Ascending aorta (tissue), 2 donors: ENCODE measurements at places on chromosomes 12 and 14.
A peak's percentile ranks its signal among the peaks of the same experiment; 100 is the strongest.

- DNase-seq = no peak
These were observed 24.8 kb downstream of the FOS start for GRCh38 chr14:75303381-75303789.

GRCh38 chr12:89951050-89951693 is 242.5 kb upstream of the ATP2B1 start:
- DNase-seq = no peak

DNA sequence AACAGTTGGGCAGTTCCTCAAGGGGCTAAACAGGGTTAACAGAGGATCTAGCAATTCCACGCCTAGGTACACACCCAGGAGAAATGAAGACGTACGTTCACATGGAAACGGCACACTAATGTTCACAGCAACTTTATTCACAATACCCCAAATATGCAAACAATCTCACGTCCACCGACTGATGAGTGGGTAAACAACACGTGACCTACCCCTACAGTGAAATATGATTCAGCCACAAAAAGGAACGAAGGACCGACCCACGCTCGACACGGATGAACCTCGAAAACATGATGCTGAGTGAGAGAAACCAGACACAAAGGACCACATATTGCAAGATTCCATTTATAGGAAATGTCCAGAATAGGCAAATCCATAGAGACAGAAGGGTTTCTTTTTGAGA is 112.7 kb downstream of the NCOR2 start:
- no peak for DNase-seq

GRCh38 chr12:47949441-47950341 is 13.7 kb upstream of the TMEM106C start:
- DNase-seq = peak; percentile 83

DNA sequence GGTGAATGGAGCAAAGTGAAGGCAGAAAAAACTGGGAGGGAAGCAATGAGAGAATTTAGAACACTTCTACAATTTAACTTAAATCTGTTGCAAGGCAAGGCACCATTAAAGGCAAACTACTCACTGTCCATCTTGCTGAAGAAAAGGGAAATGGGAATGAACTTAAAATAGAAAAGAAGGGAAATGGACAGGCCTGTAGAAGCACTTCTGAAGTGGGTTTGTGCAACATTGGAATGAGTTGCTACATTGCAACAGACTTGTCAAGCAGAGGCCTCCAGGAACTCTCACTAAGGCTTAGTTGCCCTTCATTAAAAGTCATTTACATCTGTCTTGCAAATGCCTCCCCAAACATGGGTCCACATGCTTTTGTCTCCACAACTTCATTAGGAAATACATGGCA is 13.7 kb upstream of the OR10AD1 start:
- no peak for DNase-seq

DNA sequence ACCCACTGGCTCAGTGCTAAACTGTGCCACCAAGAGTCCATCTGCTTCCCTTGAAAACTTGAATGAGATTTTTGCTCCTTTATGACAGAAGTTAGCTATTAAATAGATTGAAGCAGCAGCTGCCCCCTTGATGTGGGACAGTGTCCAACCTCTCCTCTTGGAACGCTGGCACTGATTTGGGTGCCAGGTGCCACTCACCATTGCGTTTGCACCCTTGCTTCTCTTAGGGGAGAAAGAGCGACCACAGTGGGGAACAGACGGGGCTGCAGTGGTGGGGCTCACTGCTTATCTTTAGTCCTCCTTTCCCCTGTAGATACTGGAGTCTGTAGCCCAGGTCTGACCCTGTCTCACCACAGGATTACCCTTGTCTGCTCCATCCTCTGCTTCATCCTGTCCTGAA is 9.4 kb downstream of the EP400 start:
- no peak for DNase-seq

- no peak for DNase-seq
These were observed 6.1 kb upstream of the HELB start for GRCh38 chr12:66296176-66296683.

- DNase-seq = no peak
These were observed 430.9 kb downstream of the PCNX1 start for GRCh38 chr14:71338153-71338552.

DNA sequence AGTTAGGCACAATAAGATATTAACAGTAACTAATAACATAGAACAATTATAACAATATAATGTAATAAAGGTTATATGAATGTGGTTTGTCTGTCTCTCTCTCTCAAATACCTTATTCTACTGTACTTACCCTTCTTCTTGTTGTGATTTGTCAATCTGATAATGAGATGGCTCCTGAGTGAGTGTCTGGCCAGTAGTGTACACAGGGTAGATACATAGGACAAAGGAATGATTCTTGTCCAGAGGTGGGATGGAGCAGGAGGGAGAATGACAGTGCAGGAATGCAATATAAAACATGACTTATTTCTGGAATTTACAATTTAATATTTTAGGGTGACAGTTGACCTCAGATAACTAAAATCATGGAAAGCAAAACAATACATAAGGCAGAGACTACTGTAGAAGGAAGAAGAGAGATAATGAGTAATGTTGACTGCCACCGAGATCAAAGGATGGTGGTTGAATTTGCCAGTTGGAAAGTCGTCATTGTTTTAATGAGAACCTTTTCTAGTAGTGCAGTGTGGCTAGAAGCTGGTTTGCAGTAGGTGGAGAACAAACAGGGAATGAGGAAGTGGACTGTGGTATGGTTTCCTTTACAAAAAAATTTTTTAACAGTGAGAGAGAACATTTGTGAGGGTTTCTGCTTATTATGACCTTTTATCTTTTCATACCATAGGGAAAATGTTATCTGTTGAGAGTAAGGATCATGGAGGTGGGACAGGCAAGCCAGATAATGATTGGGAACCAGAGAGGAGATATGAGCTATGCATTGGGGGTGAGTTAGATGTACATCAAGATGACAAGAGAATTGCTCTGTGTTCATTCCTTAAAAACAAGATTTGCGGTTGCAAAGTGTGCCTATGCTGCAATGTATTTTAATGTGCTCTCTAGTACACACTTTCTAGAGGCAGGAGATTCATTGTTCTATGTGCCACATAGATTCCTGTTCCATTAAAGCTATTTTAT is 458.3 kb downstream of the BTG1 start:
- no peak for DNase-seq

DNA sequence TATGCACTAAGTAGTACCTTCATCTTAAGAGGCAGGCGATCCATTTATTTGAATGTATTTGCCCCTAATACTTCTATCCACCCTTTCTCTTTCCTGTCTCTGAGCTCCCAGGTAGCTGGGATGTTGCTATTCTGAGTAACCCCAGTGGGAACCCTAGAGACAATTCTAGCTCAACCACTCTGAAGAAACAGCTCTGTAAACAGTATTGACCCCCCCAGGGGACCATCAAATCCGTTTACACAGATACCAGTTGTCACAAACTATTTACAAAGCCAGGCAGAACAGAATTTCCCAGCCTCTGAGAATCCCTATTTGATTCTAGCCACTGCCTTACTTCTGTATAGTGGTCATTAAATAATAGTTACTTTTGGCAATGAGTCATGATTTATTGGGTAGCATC is 64.9 kb downstream of the MIPOL1 start:
- no peak for DNase-seq

DNA sequence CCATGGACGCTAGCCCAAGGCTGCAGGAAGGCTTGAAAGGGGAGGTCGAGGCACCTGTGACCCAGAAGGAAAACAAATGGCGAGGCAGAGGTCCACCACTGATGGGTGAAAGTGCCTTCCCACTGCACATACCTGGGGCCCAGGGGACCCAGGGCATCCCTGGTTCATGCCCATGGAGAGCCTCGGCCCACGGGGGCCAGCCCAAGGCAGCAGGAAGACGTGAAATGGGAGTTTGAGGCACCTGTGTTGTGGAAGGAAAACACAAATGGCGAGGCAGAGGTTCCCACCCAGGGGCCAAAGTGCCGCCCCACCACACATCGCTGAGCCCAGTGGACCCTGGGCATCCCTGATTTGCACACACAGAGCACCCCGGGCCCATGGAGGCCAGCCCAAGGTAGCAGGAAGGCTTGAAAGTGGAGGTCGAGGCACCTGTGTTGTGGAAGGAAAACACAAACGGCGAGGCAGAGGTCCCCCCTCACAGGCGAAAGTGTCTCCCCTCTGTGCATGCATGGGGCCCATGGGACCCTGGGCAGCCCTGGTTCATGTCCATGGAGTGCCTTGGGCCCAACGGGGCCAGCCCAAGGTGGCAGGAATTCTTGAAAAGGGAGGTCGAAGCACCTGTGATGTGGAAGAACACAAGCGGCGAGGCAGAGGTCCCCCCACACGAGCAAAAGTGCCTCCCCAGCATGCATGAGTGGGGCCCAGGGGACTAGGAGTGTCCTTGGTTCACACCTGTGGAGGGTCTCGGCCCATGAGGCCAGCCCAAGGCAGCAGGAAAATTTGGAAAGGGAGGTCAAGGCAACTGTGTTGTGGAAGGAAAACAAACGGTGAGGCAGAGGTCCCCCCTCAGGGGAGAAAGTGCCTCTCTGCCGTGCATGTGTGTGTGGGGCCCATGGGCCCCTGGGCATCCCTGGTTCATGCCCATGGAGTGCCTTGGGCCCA is 383.3 kb downstream of the ALG10 start:
- DNase-seq = peak; percentile 4

GRCh38 chr12:71940068-71940467 is 1.4 kb downstream of the TPH2 start:
- DNase-seq = no peak

- DNase-seq = no peak
These were observed 1713.2 kb upstream of the FLRT2 start for GRCh38 chr14:83816761-83817160.
